ENCODE measurements at places on chromosomes 6 and 20.

GRCh38 chr6:165219629-165220028 is 89.8 kb downstream of the C6orf118 start:
- no peak for DNase-seq

GRCh38 chr6:4510906-4511640 is 265.1 kb upstream of the CDYL start:
- no peak for DNase-seq

DNA sequence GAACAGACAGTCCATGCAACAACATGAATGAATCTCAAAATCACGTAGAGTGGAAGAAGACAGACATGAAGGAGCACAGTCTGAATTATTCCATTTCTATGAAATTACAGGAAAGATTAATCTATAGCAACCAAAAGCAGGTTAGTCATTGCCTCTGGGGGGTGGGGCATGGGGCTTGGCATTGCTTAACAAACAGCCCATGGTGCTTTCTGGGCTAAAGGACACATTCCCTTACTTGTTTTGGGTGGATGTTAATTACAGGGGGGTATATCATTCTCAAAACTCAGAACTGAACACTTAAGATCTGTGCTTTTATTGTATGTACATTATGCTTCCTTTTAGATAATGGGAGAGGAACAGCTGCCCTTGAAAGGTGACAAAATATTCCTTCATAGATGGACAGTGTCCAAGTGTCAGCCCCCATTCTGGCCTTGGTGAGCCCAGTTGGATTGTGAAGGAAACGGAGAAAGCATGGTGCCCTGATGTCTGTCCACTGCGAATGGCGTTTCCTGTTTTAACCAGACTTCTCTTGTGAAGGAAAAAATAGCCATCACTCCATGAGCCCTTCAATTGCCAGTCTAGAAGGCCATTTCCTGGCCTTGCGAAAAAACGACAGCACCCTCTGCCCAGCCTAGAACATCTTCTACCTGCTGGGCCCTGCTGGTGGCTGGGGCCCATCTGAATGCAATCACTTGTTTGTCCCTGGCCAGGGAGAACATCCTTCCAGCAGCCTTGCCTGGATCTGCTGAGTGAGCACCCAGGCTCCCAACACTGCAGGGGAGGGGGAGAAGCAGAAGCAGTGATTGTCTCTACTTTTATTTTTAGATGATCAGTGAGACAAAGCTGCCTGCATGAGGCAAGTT is 179.7 kb downstream of the BCAS1 start:
- no peak for DNase-seq

DNA sequence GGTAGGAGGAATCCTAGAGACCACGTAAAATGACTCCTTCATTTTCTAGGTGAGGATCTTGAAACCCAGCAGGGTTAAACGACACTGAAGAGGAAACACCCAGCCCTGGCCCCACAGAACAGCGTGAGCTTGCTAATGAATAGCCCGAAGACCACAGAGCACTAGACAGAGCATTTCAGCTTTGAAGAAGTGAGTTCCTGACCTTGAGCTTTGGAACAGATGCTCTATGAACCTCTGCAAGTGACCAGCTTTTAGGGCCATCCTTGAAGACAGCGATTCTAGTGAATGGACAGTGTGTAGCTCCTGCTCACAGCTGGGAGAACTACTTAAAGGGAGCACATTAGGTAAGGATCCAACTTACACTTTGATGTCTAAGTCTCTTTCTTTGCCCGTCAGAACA is 74.0 kb upstream of the FRMD1 start:
- no peak for DNase-seq

DNA sequence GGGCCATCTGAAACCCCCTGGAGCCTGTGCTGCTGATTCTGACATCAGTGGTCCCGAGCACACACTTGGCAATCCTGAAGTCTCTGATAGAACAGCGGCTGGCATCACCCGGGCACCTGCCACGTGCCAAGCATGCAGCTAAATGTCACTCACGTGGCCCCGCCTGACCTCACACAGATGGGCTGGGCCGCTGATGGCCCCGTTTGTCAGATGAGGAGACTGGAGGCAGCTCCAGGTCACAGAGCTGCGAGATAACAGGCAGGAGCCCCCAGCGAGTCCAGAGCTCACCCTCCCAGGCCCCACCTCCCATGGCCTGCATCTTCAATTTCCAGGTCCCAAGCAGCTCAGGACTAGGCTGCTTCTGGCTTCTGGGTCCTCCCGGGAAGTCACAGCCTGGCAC is 67.2 kb downstream of the YTHDF1 start:
- no peak for DNase-seq

DNA sequence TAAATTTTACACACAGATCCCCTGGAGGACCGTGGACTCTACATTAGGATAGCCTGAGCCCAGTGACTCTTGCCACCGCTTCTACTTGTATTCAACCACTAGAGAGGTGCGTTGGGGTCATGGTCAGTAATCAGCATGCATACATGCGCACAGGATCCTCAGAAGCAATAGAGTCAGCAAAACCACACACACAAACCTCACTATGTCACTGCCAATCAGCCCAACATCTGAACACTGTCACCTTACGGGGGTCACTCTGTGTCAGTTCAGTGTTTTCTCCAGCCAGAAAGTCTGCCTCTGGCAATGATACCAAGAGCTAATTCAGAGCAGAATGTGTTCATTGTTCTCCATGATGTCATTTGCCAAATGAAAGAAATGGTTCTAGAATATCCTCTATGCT is 225.3 kb downstream of the KHDC1L start:
- no peak for DNase-seq

GRCh38 chr6:113744861-113745260 is 112.3 kb upstream of the MARCKS start:
- DNase-seq = no peak

GRCh38 chr6:100346828-100347227 is 117.9 kb downstream of the SIM1 start:
- no peak for DNase-seq

DNA sequence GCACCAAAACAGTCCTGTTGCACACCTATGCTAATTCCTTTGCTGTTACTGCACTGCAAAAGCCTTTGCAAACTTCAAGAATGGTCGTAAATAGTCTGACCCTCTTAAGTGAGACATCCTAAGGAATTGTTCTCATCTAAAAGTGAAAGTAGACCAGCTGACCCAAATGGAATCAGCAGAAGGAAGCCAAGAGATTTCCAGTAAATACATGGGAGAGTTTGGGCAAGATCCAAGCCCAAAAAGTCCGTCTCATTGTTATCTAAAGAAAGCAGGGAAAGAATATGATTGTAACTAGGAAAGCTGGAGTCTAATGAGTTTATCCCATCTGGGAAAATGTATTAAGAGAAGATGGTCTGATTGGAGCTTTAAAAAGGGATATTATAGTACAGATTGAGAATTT is 43.0 kb upstream of the HIVEP1 start:
- DNase-seq = no peak

GRCh38 chr6:166610069-166610468 is 17.0 kb downstream of the RPS6KA2 start:
- no peak for DNase-seq

GRCh38 chr20:37697314-37697713 is 3.5 kb downstream of the CTNNBL1 start:
- DNase-seq = no peak

DNA sequence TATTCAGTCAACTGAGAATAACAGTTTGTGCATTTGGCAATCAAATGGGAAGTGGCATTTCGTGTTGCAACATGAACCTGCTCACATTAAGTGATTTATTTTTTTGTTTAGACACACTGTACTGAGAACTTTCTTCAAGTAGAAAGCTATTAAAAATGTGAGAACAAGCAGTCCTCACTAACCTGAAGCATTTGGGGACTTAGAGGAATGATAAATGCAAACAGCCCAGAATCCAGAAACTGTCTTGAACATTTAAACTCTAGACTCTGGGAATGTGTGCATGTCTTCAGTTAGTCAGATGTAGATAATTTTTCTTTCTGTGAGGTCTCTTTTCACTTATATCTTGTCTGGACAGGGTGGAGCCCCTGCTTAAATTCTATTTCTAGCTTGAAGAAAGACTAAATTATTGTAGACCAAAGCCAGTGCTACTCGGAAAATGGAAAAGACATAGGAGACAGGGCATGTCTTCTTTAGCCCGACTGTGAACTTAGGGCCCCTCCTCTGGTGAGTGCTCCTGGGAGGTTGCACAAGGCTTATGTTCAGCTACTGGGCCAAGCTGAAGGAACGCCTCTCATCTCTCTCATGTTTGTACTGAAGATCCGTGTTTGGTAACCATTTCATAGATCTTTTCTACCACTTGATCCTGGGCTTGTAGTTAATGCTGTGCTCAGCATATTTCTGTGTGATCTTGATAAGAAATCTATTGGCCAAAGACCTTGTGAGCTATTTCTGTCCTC is 70.1 kb downstream of the SLX4IP start:
- no peak for DNase-seq

DNA sequence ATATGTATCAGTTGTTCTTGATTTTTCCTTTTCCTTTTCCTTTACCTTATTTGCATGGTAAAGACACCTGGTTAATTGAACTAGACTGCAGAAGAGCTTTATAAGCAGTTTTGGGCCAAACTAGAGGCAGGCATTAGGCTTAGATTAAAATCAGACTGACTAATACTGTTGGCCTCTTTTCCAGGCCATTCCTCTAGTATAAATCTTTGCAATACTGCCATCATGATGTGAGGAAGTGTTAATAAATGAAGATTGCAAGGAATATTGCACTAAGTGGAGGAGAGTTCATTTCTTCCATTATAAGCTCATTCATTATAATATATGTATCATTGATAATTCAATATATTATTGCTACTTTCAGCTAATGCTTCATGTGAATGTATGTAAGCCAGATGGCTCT is 163.8 kb downstream of the MMUT start:
- DNase-seq = no peak

DNA sequence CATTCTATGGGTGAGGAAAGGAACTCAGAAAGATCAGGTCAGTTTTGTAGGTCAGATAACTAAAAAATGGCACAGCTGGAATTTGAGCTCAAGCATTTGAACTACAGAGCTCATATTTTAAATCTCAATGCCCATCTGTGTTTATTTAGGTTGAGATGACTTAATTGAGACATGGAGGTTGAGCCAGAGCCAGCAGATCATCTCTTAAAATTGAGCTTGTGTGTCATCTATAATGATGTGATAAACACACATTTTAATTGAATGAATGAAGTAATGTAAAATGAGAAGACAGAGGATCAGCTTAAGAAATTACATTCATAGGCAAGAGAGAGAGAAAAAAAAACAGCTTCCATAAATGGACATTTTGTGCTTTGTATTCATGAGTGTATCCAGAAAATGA is 3.7 kb downstream of the MANEA start:
- DNase-seq = no peak

GRCh38 chr20:63908008-63908682 is 13.2 kb downstream of the DNAJC5 start:
- no peak for DNase-seq

DNA sequence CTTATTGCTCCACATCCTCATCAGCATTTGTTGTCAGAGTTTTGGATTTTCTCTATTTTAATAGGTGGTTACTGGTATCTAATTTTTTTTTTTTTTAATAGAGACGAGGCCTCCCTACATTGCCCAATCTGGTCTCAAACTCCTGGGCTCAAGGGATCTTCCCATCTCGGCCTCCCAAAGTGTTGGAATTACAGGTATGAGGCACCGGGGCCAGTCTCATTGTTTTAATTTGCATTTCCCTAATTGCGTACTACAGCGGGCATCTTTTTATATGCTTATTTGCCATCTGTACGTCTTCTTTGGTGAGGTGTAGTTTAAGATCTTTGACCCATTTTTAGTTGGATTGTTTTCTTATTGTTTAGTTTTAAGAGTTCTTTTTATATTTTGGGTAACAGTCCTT is 210.4 kb upstream of the SULF2 start:
- DNase-seq = no peak

DNA sequence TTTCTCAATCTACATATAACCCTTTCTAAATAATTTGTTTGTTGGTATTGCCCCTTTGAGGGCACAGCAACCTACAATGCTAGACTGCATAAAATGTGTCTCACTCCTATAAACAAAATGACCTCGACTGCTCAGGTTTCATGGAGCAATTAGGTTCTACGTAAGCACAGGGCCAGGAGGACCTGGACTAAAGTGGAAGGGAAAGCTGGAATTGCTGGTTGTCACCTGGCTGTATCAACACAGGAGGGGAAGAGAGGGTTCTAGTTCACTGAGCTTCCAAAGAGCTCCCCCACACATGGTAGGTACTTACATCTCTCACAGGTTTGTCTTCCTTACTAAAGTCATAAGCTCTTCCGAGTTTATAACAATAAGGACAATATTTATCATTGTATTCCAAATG is 51.0 kb downstream of the NCOA6 start:
- no peak for DNase-seq

DNA sequence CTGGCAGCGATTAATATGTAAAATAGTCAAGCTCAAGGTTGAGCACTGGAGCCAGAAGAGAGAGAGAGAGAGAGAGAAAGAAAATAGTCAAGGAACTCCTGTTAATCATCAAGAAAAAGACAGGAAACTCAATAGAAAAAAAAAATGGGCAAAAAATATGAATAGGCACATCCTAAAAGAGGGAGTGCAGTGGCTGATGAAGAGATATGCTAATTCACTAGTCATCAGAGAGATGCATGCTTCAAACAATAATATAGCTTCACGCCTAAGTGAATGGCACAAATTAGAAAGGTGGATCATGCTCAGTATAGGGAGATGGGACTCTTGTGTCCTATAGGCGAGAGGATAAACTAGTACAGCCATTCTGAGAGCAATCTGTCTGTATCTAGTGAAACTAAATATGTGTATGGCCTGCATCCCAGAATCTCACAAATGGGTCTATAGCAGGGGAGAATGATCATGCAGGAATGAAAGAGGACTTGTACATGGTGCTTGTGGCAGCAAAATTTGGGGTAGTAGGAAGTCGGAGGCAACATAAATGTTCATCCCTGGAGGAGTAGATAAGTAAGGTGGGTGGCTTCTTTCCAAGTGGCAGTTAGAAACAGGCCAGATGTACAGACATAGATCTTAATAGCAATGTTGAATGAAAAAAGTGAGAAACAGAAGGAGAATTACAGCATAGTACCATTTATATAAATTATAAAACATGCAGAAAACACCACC is 176.8 kb downstream of the VEGFA start:
- no peak for DNase-seq

- no peak for DNase-seq
These were observed 62.7 kb downstream of the TAF4 start for GRCh38 chr20:62002882-62003480.

- DNase-seq = no peak
These were observed 25.6 kb upstream of the NOX3 start for GRCh38 chr6:155481215-155481614.

DNA sequence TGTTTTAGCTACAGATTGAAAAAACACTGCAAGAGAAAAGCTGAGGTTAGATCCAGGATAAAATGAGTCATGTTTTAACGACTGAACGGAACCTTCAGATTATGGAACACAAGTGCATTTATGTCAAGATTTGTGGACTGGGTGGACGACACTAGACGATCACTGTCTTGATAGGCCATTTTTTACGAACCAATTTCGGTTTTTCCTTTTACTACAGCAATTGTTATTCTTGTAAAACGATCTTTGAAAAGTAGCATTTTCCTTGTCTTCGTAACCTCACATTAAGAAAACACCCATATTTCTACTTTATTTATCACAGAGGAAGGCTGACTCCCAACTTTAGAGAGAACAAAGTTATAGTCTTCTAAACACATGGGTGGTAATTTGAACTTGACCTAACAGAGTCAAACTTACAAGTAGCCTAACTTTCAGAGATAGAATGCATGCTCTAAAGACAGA is 294.2 kb upstream of the TCF21 start:
- no peak for DNase-seq

Measured in Jurkat, Clone E6-1 (cell line).